ENCODE measurements at places on chromosomes 2 and 18. TPM values are rescaled to one million over a fixed set of nuclear protein-coding genes. Genes with fewer than 3 reads are reported as not detected.
A peak's percentile ranks its signal among the peaks of the same experiment; 100 is the strongest.

Gene ABCB11
- total RNA-seq: 0.09 TPM

DNA sequence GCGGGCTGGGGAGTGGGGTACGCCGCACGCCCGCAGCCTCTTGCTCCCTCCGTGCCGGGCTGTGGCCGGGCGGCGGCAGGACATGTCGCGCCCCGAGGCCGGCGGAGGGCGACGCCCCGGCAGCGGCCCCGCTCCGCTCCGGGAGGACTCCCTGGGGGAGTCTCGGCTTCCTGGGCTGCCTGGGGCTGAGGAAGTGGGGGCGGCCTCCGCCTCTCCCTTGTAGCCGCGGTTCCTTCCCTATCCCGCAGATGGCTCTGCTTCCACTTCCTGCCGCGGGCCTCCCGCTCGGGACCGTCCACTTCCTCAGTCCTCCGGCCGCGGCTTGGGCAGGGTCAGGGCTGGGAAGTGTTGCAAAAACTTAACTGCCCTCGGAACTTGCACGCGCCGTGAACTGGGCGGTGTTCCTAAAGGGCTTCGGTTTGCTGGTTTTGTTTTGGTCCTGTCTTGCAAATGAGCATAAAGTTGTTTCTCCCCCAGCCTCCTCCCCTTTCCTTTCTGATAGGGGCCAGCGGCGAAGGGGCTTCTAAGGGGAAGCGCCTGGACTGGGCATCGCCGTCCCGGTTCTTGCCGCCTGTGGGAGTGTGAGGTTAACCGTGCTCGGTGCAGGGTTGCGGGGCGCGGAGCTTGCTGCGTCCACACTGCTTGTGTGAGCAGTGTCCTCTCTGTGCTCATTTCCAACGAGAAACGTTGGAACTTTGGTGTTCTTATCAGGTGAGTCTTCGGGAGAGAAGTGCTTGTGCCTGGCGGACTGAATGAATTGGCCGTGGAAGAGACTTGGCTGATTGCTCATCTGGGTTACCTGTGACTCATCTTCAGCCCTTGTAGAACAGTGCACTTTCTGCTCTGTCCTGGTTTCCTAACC is 600 bp downstream of the RALB start:
- DNase-seq: peak; percentile 62

DNA sequence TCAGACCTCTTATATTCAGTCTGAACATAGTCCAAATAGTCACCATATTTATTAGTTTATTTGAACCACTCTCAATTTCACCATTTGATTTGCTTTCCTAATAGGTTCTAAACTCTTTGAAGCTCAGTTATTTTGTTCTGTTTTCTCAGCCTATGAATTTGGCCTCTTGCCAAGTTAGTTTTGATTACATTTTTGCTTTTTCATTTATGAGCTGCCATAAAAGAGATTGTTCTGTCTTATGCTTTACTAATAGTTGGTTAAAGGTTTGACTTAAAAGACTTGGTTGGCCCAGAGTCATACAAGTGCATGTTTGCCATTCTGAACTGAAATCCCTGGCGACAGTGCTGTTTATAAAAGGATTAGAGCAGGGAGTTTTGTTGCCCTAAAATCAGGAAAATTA is 85.9 kb upstream of the RANBP2 start:
- DNase-seq: no peak

DNA sequence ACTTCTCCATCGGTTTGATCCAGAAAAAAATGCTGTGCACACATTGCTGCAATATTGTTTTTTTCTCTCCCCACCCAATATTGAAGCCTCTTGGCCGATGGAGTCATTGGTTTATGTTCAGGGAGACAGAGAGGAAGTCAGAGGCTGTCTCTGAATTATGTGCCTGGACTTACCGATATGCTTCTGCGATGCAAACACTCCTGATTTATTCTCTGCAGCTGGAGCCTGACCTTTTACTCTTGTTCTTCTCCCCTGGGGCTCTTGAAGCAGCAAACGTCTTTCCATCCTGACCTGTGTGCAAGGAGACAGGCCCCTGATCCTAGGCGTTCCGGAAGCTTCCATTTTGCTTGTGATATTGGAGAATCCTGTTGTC is 99.6 kb downstream of the PTGR3 start:
- no peak for DNase-seq

- no peak for DNase-seq
These were observed 9.0 kb downstream of the CUL3 start for GRCh38 chr2:224576088-224576715.

- DNase-seq: no peak
These were observed 156.1 kb upstream of the SRD5A2 start for GRCh38 chr2:31736695-31737454.

DNA sequence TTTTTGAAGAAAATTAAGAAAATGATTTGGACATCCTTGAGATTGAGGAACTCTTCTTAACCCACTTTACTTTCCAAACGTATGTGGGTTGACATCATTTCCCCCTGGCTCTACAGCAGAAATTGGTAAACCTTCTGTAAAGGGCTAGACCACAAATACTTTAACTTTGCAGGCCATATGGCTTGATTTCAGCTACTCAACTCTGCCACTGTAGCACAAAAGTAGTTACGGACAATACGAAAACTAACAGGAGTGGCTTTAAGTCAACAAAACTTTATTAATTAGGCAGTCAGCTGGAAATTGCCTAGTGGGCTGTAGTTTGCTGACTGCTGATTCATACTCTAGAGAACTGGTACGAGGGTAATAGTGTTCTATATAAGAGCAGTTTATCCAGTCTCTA is 83.2 kb upstream of the DTNB start:
- no peak for DNase-seq

- DNase-seq: no peak
These were observed 163.4 kb upstream of the BCL2L11 start for GRCh38 chr2:110957293-110957692.

Gene SMARCAL1
- 40.3 TPM for total RNA-seq

- no peak for DNase-seq
These were observed 109.2 kb downstream of the MREG start for GRCh38 chr2:215904101-215904500.

Gene KATNAL2
- total RNA-seq: 6.1 TPM
